Spinal cord (tissue), 10 donors: ENCODE measurements at places on chromosomes 16 and 17. TPM values are rescaled to one million over a fixed set of nuclear protein-coding genes. Genes with fewer than 3 reads are reported as not detected.

The DNAJA3 gene
- polyA plus RNA-seq, result 35.4 TPM

GRCh38 chr17:7437369-7437863, 1.9 kb upstream of the FGF11 start:
- no peak for DNase-seq

GRCh38 chr16:1096169-1097082, at the start of gene C1QTNF8:
TSS of gene C1QTNF8 (minus strand) at chr16:1096244. CDS start at chr16:1094922, 1,322 bp downstream.
- DNase-seq, result no peak

- DNase-seq, result no peak
Measured at GRCh38 chr17:21677126-21677910, 15.0 kb upstream of the KCNJ18 start.

GRCh38 chr17:38890410-38890746, 20.5 kb downstream of the LASP1 start:
- no peak for DNase-seq
